ENCODE measurements at places on chromosomes 11 and 22. TPM values are rescaled to one million over a fixed set of nuclear protein-coding genes. Genes with fewer than 3 reads are reported as not detected.

The EPS8L2 gene
- 229 TPM for total RNA-seq

The KCNQ1OT1 gene
- 3.4 TPM for total RNA-seq

The TRIM29 gene
- total RNA-seq = 208 TPM

The MS4A1 gene
- not detected for total RNA-seq

- no peaks in the 10 kb centered on the region for H3K36me3 ChIP-seq
- no peak for DNase-seq
- H3K4me3 ChIP-seq = no peak overlapping the region
These were observed 14.5 kb upstream of the ARHGAP42 start for GRCh38 chr11:100672498-100673033.

All from PC-9 (cell line).